ENCODE measurements at places on chromosomes 7 and 10.

DNA sequence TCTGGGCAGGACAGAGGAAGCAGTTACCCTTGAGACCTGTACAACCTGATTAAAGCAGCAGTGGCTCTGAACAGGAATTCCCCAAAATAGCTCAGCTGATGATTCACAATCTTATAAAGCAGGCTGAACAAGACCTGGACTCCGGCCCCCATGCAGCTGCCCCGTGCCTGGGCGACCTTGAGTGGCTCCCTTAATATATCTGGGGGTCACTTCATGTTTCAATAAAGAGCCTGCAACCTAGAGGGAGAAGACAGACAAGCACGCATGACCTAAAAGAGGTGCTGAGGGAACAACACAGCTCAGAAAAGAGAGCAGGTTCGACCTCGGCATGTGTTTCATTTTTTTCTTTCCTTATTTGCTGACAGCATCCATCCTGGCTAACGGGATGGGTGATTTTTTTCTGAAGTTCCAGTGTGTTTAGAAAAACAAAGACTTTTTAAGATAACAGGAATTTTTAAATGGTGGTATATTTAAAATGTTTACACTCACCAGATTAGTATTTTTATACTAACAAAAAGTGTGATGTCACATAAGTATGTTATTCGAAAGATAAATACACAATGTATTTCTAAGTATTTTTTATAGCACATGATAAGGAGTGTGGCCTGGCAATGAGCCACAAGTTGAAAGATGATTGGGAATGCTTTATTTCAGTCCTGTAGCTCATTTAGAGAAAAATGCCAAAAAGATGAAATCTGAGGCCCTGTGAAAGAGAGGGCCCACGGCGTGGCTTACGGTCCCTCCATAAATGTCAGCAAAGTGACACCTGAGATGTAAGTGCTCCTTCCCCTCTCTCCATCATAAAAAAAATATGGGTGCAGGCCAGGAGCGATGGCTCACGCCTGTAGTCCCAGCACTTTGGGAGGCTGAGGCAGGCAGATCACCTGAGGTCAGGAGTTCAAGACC is 161.3 kb downstream of the SLIT1 start:
- DNase-seq, result no peak

GRCh38 chr7:54799792-54800191 is 40.8 kb upstream of the SEC61G start:
- DNase-seq, result no peak

DNA sequence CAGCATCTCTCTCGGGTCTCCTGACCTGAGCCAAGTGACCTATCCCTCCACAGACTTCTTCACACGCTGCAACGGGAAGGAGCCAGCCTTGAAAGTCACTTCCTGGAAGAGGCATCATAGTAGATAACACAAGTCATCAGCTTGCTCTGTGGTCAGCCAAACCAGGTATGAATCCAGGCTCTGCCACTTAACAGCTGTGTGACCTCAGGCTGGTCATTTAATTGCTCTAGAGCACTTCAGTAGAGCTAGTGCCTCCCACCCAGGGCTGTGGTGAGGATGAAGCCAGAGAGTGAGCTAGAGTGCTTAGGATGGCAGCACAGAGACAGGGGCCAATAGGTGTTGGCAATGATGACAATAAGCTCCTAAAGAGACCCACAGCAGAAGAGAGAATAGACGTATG is 247.7 kb upstream of the ZMIZ1 start:
- DNase-seq, result no peak

DNA sequence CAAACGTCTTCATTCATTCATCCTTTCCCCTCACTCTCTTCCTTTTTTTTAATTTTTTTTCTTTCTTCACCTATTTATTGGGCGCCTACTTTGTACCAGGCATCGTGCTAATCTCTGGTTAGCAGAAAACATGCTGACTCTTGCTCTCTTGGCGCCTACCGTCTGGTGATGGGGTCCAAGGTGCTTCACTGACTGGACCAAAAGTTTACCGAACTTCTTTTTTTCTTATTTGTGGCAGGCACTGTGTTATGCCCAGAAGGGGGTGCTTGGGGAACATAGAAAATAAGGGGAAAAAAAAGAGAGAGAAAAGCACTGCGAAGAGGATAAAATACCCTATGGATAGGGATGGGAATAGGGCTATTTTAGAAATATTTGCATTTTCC is 505 bp upstream of the FAM204A start:
- DNase-seq, result no peak

GRCh38 chr10:29437871-29438270 is 149.0 kb downstream of the LYZL1 start:
- DNase-seq, result no peak

- no peak for DNase-seq
Observed at GRCh38 chr10:99279626-99280111, 44.0 kb upstream of the HPSE2 start.

DNA sequence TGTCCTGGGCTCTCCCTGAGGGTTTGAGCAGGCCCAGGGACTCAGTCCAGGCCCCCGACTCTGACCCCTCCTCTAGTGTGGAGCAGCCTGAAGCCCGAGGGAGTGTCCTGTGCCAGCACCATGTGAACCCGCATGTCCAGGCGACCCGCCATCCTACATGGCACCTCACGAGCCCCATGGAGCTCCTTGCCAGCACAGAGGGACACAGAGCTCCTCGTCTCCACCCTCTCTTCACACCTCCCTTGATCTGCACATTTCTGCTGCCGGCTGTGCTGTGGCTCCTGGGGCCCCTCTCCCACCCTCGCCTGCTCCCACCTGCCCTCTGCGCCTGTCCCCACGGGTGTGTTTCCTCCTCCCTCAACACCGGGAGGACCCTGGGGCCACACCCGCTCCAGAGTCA is 103.5 kb downstream of the ADARB2 start:
- DNase-seq, result no peak

- no peak for DNase-seq
Observed at GRCh38 chr7:47778153-47778661, 170.1 kb downstream of the PKD1L1 start.

GRCh38 chr7:116198748-116199410 is 11.5 kb upstream of the TES start:
- DNase-seq, result no peak

- no peak for DNase-seq
Observed at GRCh38 chr7:47846138-47846836, 102.0 kb downstream of the PKD1L1 start.

GRCh38 chr7:77644774-77645173 is 51.5 kb upstream of the RSBN1L start:
- DNase-seq, result no peak

GRCh38 chr10:6729071-6729774 is 149.1 kb upstream of the PRKCQ start:
- DNase-seq, result no peak

- DNase-seq, result no peak
Observed at GRCh38 chr7:36279200-36279925, 110.3 kb upstream of the ANLN start.

GRCh38 chr7:73429215-73429614 is 4.4 kb upstream of the FZD9 start:
- no peak for DNase-seq

GRCh38 chr7:116687801-116688201 is 15.8 kb downstream of the MET start:
- DNase-seq, result no peak

- DNase-seq, result no peak
Observed at GRCh38 chr7:135943134-135943879, 33.9 kb downstream of the MTPN start.

DNA sequence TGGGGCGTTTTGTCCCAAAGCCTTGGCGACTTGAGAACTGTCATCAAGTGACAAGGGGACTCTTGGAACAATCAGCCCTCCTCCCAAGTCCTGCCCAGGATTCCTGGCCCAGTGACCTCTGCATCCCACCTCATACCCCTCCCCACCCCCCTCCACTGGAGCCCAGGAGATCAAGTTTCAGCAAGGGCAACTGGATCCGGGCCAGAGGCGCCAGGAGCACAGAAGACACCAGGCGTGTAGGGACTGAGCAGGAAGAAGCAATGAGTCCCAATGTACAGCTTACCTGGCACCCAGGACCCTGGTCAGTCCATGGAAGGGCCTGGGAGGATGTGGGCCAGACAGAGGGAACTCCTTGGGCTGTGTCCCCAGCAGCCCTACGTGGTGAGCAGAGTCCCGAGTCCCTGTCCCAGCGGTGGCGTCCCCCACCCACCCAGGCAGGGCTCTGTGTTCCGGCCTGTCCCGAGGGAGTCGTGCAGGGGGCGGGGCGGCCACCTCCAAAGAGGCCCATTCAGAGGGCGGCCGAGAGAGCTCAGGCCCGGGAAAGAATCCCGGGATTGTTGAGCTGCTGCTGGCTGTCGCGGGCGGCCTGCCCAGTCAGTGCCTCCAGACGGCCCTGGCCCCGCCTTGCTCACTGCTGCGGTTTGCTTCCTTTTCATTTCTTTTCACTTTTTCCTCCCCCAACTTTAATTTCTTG is 254.1 kb downstream of the TNS3 start:
- peak; percentile 86 for DNase-seq

DNA sequence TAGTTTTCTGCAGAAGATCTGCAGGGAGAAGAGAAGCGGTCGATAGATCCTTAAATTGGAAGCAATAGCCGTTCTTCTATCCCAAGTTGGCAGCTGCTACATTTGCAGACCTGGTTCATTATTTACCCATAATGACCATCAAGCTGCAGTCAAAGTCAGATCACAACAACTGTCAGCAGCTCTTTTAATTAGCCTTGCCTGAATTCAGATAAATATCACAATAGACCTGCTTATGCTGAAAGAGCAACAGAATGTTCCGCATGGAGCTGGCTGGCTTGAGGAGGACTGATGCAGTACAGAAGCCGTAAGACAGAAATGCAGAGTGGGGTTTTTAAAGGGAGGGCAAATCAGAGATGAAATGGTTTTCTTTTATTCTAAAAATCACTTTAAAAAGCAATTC is 109.4 kb downstream of the HIBADH start:
- DNase-seq, result peak; percentile 11

GRCh38 chr10:63265683-63266235 is 132.6 kb downstream of the NRBF2 start:
- DNase-seq, result no peak

- DNase-seq, result no peak
Observed at GRCh38 chr7:41428381-41428780, 274.5 kb downstream of the INHBA start.

DNA sequence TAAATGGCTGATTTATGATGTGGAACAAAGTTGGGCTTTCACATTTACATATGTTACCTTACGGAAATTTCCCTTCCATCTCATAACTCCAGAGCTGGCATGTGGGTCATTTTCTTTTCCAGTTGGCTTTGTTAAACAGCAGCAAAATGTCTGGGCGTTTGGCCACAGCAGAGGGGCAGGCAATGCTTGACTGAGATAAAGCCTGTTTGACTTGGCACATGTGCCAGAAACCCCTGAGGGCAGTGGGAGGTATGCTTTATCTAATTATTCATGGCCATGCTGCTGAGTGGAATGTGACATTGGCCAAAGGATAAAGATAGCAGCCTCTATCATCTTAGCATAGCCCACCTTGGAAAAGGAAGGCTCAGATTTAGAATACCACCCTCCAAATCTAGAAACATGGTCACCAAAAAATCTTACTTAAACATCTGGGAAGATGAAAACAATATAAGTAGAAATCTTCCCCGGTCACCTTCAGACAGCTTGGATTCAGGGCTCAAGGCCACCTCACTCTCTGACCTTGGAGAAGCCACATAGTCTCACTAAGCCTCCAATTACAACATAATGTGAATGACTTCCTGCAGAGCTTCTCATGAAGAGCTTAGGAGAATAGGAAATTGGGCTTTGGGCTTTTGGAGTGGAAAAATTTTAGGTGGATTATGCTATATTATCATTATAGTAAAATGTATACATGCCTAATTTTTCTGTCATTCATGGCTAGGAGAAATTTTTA is 101.5 kb downstream of the GRM3 start:
- DNase-seq, result no peak

GRCh38 chr10:30502266-30503060 is 68.5 kb downstream of the MAP3K8 start:
- DNase-seq, result no peak

- no peak for DNase-seq
Observed at GRCh38 chr10:24854256-24854655, 98.2 kb downstream of the PRTFDC1 start.
